ENCODE measurements at places on chromosomes 12 and 14. TPM values are rescaled to one million over a fixed set of nuclear protein-coding genes. Genes with fewer than 3 reads are reported as not detected.

KRT74 gene
- not detected for polyA plus RNA-seq

NINJ2 gene
- 2.3 TPM for polyA plus RNA-seq

CNTN1 gene
- 31.4 TPM for polyA plus RNA-seq

ATL1 gene
- 9.3 TPM for polyA plus RNA-seq

SRRM4 gene
- 0.04 TPM for polyA plus RNA-seq

IL31 gene
- not detected for polyA plus RNA-seq

AQP6 gene
- polyA plus RNA-seq, result 28.6 TPM

- no peak for DNase-seq
These were observed 9.2 kb upstream of the HSP90AA1 start for GRCh38 chr14:102095871-102096568.

- no peak for DNase-seq
These were observed 17.3 kb downstream of the TNFAIP2 start for GRCh38 chr14:103140316-103141109.

DNA sequence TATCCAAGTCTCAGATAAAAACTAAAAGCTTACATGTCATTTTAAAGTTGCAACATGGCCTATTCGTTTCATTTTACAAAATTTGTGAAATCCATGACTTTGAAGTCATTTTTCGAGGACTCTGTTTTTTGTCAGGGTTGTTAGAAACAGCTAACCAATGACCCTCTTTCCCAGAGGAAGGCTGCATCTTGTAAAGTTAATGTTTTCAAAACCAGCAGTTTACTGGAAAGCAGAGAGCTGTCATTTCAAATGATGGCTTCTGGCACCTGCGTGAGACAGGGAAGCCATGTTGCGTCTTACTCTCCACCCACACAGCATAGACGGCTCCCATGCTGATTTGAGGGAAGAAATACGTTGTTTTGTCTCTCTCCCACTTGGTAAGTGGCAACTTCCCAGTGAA is 50.1 kb upstream of the RTRAF start:
- DNase-seq, result no peak

- DNase-seq, result no peak
These were observed 40.1 kb upstream of the EVL start for GRCh38 chr14:100025111-100025510.

DNA sequence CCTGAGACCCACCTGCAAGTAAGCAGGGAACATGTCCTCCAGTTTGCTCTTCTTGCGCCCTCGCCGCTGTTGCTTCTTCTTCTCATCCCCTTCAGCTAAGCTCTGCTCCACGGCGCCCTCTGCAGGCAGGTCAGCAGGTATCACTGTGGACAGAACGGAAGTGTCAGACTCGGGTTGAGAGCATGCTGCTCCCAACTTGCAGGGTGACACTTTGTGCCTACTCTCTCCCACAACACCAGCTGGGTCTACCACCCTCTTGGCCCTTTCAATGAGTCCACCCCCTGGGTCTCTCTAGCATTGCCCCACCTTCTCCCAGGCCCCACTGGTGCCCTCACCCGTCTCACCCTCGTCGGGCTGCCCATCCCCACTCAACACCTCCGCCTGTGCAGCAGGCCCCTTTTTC is 16.7 kb downstream of the KMT2D start:
- no peak for DNase-seq

- DNase-seq, result no peak
These were observed 27.0 kb upstream of the HIF1A start for GRCh38 chr14:61668282-61668681.

- DNase-seq, result no peak
These were observed 9.8 kb downstream of the ISCA2 start for GRCh38 chr14:74503291-74503937.

GRCh38 chr12:52521568-52522266 is 1.5 kb upstream of the KRT5 start:
- no peak for DNase-seq

DNA sequence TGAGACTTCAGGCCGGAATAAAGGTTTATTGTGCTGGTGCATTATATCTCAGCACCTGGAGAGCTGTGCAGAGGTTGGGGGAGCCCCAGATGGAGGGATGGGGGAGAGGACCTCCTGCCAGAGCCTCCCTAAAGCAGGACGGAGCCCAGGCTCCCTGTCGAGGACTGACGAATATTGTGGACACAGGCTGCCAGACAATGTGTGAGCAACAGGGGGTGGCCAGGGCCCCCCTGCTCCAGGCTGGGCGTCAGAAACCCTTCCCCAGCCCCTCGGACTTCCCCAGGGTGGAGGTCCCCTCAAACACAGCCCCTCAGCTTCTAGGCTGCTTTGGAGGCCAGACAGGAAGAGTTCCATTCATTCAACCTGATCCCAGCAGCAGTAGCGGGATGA is 8.0 kb downstream of the TMEM119 start:
- DNase-seq, result no peak

Data from renal pelvis (tissue), 12 donors.